ENCODE measurements at places on chromosomes 2 and 18. TPM values are rescaled to one million over a fixed set of nuclear protein-coding genes. Genes with fewer than 3 reads are reported as not detected.
A peak's percentile ranks its signal among the peaks of the same experiment; 100 is the strongest.

DNA sequence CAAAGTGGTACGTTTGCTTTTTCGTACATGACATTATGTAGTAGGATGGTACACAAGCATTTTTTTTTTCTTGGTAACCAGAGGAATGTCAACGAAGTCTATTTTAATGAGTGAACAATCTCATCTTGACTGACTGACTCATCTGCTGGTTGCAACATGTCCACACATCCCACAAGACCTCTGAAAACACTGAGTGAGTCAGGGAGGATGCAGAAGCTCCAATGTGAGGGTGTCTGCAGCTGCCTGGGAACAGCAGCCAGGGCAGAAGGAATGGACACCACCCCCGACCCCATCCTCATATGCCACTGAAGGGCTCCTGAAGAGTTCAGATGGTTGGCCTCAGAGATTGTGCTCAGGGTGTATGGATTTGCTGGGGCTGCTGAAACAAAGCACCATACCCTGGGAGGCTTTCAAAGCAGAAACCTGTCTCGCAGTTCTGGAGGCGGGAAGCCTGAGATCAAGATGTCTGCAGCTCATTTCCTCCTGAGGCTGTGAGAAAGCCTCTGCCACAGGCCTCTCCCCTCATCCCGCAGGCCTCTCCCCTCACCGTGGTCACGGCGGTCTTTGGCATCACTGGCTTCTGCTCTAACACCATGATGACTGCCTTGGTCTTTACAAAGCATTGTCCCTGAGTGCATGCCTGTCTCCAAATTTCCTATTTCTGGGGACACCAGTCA lies 124.6 kb downstream of the LRATD1 start:
- no peaks in the 10 kb centered on the region for H3K36me3 ChIP-seq
- DNase-seq, result peak; percentile 93
- peak overlapping the region; percentile 20 for H3K4me3 ChIP-seq
- no peak overlapping the region for H3K27ac ChIP-seq
- H3K27me3 ChIP-seq, result no peaks in the 10 kb centered on the region

DNA sequence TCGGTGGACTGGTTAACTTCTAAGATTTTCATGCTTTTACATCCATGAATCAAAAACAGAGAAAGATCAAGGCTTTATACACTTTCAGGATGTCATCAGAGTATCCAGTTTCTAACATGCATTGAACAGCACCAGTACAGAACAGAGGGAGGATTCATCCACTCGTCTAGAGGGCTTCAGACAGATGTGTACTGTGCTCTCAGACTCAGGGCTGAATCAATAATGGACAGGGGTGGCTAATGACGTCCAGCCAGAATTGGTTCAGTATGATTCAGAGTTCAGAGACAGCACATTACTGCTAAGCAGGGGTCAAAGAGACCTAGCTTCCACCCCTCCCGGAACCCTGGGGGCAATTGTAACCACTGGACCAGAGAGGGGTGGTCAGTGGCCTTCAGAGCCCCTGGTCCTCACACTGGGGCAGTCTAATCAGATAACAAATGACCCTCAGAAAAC lies 37.3 kb downstream of the RNU4ATAC start:
- peaks cover 8% of the 10 kb centered on the region for H3K4me1 ChIP-seq
- DNase-seq, result no peak
- H3K27ac ChIP-seq, result no peak overlapping the region
- no peaks in the 10 kb centered on the region for H3K36me3 ChIP-seq

DNA sequence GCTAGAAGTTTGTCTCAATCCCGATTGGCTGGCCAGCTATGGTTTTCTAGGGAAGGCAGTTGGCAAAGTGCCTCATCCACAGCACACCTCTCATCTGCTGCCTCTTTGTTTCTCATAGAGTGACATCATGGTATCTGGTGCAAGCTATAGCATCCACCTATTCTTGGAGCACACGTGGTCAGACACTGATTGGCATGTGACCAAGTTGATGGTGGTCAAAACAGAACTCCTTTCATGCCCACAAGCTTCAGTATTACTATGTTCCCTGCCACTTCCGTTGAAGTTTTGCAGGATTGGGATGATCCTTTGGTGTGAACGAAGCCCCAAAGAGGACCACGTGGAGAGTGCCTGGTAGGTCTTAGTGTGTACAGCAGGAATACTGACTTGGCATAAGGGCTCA lies 28.8 kb downstream of the TTC32 start:
- no peak overlapping the region for H3K4me3 ChIP-seq
- no peaks in the 10 kb centered on the region for H3K27me3 ChIP-seq
- H3K4me1 ChIP-seq, result no peaks in the 10 kb centered on the region
- H3K27ac ChIP-seq, result no peak overlapping the region
- no peaks in the 10 kb centered on the region for H3K36me3 ChIP-seq
- DNase-seq, result no peak

ATAD2B gene
- total RNA-seq, result 19.6 TPM

- H3K4me3 ChIP-seq, result no peak overlapping the region
- peaks cover 34% of the 10 kb centered on the region for H3K36me3 ChIP-seq
- no peaks in the 10 kb centered on the region for H3K27me3 ChIP-seq
- no peak overlapping the region for H3K27ac ChIP-seq
- no peak for DNase-seq
These were observed 151.0 kb upstream of the DAPL1 start for GRCh38 chr2:158644139-158644538.

GPR45 gene
- not detected for total RNA-seq

- H3K4me1 ChIP-seq, result peaks cover 4% of the 10 kb centered on the region
- DNase-seq, result peak; percentile 65
- H3K27ac ChIP-seq, result no peak overlapping the region
- peaks cover 24% of the 10 kb centered on the region for H3K27me3 ChIP-seq
- H3K36me3 ChIP-seq, result no peaks in the 10 kb centered on the region
These were observed 50.3 kb upstream of the GREB1L start for GRCh38 chr18:21191596-21192307.

DNA sequence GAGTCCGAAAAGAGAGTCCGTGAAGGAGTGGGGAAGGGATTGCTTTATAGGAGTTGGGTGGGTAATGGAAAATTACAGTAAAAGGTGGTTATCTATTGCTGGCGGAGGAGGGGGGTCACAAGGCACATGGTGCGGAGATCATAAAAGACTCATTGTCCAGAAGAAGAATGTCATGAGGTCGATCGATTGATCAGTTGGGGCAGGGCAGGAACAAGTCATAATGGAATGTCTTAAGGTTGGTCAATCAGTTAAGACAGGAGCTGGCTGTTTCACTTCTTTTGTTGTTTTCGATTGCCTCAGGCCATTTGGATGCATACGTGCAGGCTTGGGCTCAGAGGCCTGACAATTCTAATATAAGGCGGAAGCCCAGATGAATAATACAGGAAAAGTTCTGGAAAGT lies 473.0 kb upstream of the TNP1 start:
- H3K4me3 ChIP-seq, result no peak overlapping the region
- H3K27me3 ChIP-seq, result no peaks in the 10 kb centered on the region
- H3K27ac ChIP-seq, result no peak overlapping the region
- H3K4me1 ChIP-seq, result peaks cover 15% of the 10 kb centered on the region
- no peak for DNase-seq

GRCh38 chr2:217286833-217287232 lies 427.0 kb upstream of the TNP1 start:
- no peaks in the 10 kb centered on the region for H3K36me3 ChIP-seq
- peaks cover 5% of the 10 kb centered on the region for H3K4me1 ChIP-seq
- no peak for DNase-seq
- H3K27me3 ChIP-seq, result no peaks in the 10 kb centered on the region
- H3K4me3 ChIP-seq, result no peak overlapping the region

- H3K27me3 ChIP-seq, result no peaks in the 10 kb centered on the region
- no peak overlapping the region for H3K4me3 ChIP-seq
- peak; percentile 75 for DNase-seq
These were observed 30.9 kb upstream of the SERPINB12 start for GRCh38 chr18:63511285-63511684.

- H3K27ac ChIP-seq, result peak overlapping the region; percentile 81
- H3K4me1 ChIP-seq, result peaks cover 23% of the 10 kb centered on the region
- H3K4me3 ChIP-seq, result peak overlapping the region; percentile 28
These were observed 43.3 kb upstream of the ZFP36L2 start for GRCh38 chr2:43269706-43270105.

DQX1 gene
- total RNA-seq, result 4.3 TPM

DNA sequence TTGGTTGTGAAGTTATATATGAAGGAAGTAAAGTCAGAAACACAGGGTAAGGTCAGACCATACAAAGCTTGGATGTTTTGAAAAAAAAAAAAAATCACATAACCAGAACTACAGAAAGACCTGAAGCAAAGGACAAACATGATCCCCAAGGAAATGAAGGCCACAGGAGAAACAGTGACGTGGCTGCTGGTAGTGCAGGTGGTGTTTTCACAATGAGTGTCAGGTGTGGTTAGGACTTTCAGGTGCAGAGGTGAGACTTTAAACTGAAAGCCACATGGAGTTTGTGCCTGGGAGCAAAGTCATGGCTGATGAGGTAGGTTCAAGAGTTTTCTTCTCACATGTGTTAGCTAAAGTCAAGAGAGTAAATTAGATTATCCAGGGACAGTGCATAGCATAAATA lies 270.7 kb downstream of the PIEZO2 start:
- no peak for DNase-seq
- H3K4me3 ChIP-seq, result no peak overlapping the region

MROH2A gene
- not detected for total RNA-seq

DNA sequence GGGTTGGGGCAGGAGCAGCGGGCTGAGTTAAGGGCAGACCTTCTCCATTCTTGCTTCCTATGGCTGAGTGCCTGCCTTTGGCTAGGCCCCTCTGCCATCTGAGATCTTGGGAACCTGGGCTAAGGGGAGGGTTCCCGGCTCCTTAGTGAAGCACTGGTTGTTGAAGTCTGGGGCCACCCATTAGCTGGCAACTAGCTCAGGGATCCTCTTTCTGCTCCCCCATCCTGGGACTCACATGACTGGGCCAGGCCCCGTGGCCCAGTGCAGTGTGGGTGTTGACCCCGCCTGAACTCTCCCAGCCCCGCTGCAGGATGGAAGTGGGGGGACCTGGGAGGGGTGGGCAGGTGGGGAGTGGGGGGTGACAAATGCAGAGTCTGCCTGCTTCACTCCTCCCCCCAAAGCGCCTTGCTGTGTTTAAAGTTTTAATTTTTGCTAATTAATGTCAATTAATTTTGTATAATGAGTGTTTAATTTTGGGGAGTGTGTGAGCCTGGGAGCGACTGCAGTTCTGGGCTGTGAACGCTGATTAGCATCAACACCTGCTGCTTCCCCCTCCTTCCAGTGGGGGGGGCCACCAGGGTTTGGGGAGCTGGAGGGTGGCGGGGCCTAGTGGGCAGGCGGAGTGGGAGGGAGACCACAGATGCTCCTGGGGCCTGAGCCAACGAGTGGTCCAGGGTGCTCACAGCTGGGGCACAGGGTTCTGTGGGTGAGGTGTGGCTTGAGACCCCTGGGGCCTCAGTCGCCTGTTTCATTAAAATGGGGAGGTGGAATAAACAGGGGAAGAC lies 55.2 kb downstream of the EMX1 start:
- H3K27me3 ChIP-seq, result no peaks in the 10 kb centered on the region
- DNase-seq, result no peak
- no peak overlapping the region for H3K4me3 ChIP-seq
- H3K27ac ChIP-seq, result no peak overlapping the region
- H3K36me3 ChIP-seq, result peaks cover 12% of the 10 kb centered on the region

GRCh38 chr18:74511823-74512222 lies 15.7 kb downstream of the CNDP2 start:
- H3K4me3 ChIP-seq, result no peak overlapping the region
- no peak overlapping the region for H3K27ac ChIP-seq
- H3K36me3 ChIP-seq, result peaks cover 86% of the 10 kb centered on the region
- H3K27me3 ChIP-seq, result no peaks in the 10 kb centered on the region

GRCh38 chr18:22417496-22418188 lies at the start of gene CTAGE1:
Gene CTAGE1 (minus strand): TSS chr18:22417915. CDS start chr18:22417811, 104 bp downstream.
- DNase-seq, result no peak
- no peak within 1 kb of the TSS for H3K4me3 ChIP-seq
- H3K27ac ChIP-seq, result no peak within 1 kb of the TSS
- H3K36me3 ChIP-seq, result no peaks in the 10 kb centered on the region
- H3K4me1 ChIP-seq, result peaks cover 5% of the 10 kb centered on the region
- peaks cover 11% of the 10 kb centered on the region for H3K27me3 ChIP-seq

HK2 gene
- 40.4 TPM for total RNA-seq

ZNF804A gene
- total RNA-seq, result not detected

- H3K27ac ChIP-seq, result no peak overlapping the region
- H3K4me3 ChIP-seq, result no peak overlapping the region
- peaks cover 28% of the 10 kb centered on the region for H3K4me1 ChIP-seq
These were observed 74.5 kb downstream of the SPRED2 start for GRCh38 chr2:65357959-65358294.

RPRM gene
- not detected for total RNA-seq

GDF7 gene
- total RNA-seq, result not detected

DNA sequence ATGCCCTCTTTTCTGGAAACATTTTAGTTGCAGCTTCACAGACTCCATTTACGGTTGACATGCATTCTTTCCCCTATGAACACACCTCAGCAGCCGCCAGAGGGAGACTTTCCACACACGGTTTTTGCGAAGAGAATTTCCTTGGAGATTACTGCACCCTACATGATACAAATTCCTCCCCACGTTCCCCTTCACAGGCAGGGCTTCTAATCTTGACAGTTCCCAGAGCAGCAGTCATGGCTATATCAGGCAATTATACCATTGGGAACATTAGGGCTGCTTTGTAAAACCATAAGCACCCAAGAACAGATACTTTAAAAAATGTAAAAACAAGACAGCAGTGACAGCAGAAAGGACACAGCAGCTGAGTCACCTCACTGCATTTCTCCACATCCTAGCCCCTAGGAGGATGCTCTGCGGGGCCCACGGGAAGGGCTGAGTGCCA lies 253.8 kb downstream of the TGIF1 start:
- no peaks in the 10 kb centered on the region for H3K36me3 ChIP-seq
- no peak overlapping the region for H3K27ac ChIP-seq
- DNase-seq, result peak; percentile 66
- no peak overlapping the region for H3K4me3 ChIP-seq
- H3K27me3 ChIP-seq, result no peaks in the 10 kb centered on the region
- peaks cover 9% of the 10 kb centered on the region for H3K4me1 ChIP-seq

DNA sequence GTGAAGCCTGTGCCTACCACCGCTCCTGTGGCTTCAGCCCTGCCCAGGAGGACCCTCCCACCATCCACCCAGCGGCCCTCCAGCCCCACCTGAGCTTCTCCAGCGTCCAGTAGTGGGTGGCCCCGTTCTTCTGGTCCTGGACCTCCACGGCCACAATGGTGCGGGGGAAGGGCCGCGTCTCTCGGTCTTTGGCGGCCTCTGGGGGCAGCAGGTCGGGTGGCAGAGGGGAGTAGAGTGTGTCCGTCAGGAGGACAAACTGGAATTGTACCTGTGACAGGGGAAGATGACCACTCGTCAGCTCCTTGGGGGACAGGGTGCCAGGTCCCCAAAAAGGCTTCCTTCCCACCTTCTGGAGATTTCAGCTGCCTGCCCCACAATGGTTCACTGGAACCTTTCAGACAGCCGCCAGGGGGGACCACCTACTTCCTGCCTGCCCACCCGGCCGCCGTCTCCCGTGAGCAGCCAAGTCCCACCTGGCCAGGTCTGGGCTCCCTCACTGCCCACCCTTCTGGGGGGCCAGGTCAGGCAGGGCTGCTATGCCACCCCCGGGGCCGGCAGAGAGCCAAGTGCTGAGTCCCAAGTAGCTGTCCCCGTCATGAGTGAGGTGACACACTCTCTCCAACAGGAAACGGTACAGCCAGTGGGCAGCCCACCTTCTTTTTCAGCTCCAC lies 59.3 kb downstream of the KIF1A start:
- no peaks in the 10 kb centered on the region for H3K4me1 ChIP-seq
- DNase-seq, result no peak
- no peaks in the 10 kb centered on the region for H3K27me3 ChIP-seq
- no peaks in the 10 kb centered on the region for H3K36me3 ChIP-seq
- no peak overlapping the region for H3K4me3 ChIP-seq

- peaks cover 23% of the 10 kb centered on the region for H3K4me1 ChIP-seq
- H3K27ac ChIP-seq, result peak overlapping the region; percentile 79
- H3K27me3 ChIP-seq, result no peaks in the 10 kb centered on the region
- peak overlapping the region; percentile 82 for H3K4me3 ChIP-seq
- peak; percentile 69 for DNase-seq
These were observed 773 bp downstream of the MBP start for GRCh38 chr18:77131652-77132368.

Data from MCF 10A (cell line).